Small intestine (tissue), 16 donors: ENCODE measurements at places on chromosomes 2 and 18. TPM values are rescaled to one million over a fixed set of nuclear protein-coding genes. Genes with fewer than 3 reads are reported as not detected.
A peak's percentile ranks its signal among the peaks of the same experiment; 100 is the strongest.

The PCARE gene
- not detected for polyA plus RNA-seq

DNA sequence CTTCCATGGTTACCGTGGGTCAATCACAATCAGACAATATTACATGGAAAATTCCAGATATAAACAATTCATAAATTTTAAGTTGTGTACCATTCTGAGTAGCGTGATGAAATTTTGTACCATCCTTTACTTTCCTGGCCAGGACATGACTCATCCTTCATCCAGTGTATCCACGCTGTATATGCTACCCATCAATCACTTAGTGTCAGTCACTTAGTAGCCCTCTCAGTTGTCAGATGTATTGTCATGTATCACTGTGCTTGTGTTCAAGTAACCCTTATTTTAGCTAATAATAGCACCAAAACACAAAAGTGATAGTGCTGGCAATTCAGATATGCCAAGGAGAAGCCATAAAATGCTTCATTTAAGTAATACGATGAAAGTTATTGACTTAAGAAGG is 282.6 kb downstream of the CPS1 start:
- no peak for DNase-seq

DNA sequence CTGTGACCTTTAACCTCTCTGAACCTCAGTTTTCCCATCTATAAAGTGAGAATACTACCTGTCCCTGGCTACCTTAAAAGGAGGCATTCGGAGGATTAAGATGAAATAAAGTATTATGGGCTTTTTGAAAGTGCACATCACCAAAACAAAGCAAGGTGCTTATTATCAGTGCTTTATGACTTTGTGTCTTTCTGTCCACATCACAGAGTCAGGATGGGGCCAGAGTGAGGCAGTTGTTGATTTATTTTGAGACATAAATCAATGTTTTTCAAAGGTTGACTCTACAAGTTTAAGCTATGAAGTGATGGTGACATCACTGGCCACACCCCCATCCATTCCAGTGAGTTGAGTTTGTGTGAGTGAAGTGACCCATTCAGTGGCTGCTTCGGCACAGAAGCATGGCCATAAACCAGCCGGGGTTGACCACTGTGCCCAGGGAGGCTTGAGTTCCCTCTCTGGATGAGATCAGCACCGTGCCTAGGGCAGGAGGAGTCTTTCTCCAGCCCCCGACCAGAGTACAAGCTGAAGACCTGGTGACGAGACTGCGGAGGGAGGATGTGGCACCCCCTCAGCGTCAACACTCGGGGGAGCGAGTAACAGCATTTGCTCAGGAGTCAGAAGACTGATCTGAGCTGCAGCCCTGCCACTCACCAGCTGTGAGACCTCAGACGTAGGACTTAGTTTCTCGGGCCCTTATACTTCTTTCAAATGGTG is 89.0 kb upstream of the PPP1CB start:
- peak; percentile 81 for DNase-seq

GRCh38 chr2:85583667-85584353 is 421 bp upstream of the VAMP5 start:
- peak; percentile 37 for DNase-seq

The EVA1A gene
- 13.2 TPM for polyA plus RNA-seq

The CCDC102B gene
- polyA plus RNA-seq, result 5.1 TPM

GRCh38 chr2:69770193-69770702 is 28.3 kb downstream of the ANXA4 start:
- peak; percentile 83 for DNase-seq

The ST8SIA5 gene
- 0.12 TPM for polyA plus RNA-seq

The CNDP1 gene
- polyA plus RNA-seq, result 11.9 TPM

GRCh38 chr2:6412533-6413091 is 453.1 kb downstream of the CMPK2 start:
- DNase-seq, result no peak

DNA sequence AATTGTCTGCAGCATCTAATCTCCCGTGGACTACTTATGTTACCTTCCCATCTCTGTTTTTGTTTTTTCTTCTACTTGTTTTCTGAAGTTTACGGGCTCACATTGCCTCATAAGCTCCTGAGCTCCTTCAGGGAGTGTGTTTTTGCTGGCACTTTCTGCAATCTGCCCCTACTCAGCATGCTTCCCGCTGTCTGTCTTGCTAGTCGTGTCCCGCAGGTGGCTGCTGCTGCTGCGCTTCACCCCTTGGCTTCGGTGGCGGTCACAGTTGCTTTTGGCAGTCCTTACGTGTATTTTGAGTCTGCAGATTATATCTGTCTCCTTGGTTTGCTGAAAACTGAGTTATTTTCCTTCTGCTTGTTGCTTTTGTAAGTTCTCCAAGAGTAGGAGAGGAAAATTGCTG is 37.3 kb downstream of the FER1L5 start:
- no peak for DNase-seq

The SLC9A4 gene
- 0.07 TPM for polyA plus RNA-seq

DNA sequence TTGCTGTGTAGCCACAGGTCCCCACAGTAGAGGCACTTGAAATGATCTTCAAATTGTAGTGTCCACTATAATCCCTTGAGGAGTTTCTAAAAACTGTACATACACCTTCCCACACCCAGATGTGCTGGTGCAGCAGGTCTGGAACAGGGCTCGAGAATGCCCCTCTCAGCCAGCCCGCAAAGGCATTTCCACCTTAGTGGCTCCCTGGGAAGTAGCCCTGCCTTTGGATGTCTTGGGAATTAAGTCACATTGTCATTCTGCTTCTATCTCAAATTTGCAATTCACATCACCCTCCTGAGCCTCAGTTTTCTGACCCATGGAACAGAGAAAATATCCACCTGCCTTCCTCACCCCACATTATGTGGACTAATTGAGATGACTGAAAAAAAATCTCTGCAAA is 44.3 kb upstream of the TCF7L1 start:
- DNase-seq, result no peak

DNA sequence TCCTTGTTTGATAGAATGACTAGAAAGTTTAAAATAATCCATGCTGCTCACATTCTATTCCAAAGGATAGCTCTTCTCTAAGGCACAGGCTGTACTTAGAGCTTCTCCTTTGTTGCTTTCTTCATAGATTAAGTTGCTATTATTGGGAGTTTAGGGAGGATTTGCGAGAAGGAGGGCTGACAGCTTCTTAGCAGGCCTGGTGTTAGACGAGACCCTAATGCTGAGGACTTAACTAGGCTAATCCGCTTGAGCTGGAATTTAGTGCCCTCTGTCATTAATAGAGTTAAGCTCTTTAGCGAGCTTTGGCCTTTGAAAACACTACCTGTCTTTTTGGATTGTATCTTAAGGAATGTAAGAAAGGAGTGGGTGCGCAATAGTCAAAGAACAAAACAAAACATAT is 81.3 kb downstream of the MOGAT1 start:
- DNase-seq, result no peak

GRCh38 chr2:62181843-62182242 is 14.1 kb upstream of the B3GNT2 start:
- DNase-seq, result no peak

GRCh38 chr2:55118643-55119083 is 68.4 kb upstream of the RTN4 start:
- no peak for DNase-seq

The FHOD3 gene
- polyA plus RNA-seq, result 1.9 TPM

GRCh38 chr18:64127172-64127571 is 21.7 kb downstream of the LINC00305 start:
- no peak for DNase-seq

The CD207 gene
- not detected for polyA plus RNA-seq

The GDF7 gene
- polyA plus RNA-seq, result 0.16 TPM

The ACTG2 gene
- polyA plus RNA-seq, result 108 TPM

GRCh38 chr18:64474255-64474654 is 325.4 kb upstream of the LINC00305 start:
- no peak for DNase-seq

The TAF1B gene
- polyA plus RNA-seq, result 2.2 TPM

- peak; percentile 76 for DNase-seq
These were observed 575 bp downstream of the HSPD1 start for GRCh38 chr2:197498937-197499593.

The SH3RF3 gene
- polyA plus RNA-seq, result 0.81 TPM

DNA sequence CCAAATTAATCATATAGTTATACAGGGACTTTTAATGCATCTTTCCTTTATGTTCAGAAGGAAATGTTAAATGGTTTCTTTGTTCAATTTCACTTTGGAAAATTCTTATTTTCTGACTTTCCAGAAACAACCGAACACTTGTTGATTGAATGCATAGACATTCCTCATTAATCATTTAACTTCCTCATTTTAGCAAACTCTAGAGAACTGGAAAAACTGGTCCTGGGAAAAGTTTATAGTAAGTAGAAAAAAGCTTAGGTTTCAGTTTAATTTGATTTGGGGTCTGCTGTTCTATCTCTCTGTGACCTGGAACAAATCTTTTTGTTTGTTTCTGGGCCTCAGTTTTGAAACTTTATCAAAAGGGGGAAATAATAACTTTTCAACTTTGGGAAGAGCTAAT is 320.4 kb downstream of the CMPK2 start:
- no peak for DNase-seq

GRCh38 chr2:17851731-17852585 is 26.5 kb upstream of the KCNS3 start:
- DNase-seq, result peak; percentile 48

DNA sequence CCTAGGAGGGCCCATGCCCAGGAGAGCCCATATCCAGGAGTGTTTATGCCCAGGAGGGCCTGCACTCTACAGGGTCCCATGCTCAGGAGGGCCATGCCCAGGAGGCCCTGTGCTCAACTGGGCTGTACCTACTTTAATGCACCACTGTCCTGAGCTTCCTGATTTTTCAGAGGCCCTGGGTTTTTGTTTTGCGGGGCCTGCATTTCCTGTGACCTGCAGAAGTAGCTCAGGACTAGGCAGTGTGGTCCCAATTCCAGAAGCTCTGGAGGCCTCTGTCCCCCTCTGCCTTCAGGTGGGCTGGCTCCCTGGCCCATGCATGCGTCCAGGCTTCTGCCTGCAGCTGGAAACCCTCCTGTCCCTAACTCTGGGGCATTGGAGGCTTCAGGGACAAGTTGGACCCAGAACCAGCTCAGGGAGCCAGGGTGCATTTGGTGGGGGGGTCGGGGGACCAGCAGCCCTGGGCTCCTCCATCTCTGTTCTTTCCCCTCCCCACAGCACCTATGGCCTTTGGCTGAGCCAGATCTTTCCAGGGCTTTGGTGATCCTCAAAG is 10.8 kb downstream of the GPR35 start:
- DNase-seq, result no peak

The CPSF3 gene
- 11.1 TPM for polyA plus RNA-seq

GRCh38 chr18:10400534-10401307 is 53.7 kb upstream of the APCDD1 start:
- DNase-seq, result no peak

The DOK1 gene
- polyA plus RNA-seq, result 17.7 TPM

GRCh38 chr2:153408710-153409385 is 69.7 kb downstream of the RPRM start:
- DNase-seq, result no peak

The SALL3 gene
- not detected for polyA plus RNA-seq

DNA sequence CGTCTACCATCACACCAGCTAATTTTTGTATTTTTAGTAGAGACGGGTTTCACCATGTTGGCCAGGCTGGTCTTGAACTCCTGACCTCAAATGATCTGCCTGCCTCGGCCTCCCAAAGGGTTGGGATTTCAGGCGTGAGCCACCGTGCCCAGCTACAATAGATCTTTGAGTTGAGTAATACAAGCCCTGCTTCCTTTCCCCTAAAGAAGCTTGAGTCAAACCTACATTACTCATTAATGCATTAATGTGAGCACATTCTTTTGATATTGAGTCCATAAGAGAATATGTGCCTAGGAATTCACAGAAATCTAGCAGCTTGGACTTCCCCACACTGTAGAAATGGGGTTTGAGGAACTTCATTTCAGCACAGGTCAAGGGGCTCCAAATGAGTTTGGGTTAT is 39.6 kb downstream of the PSMG2 start:
- no peak for DNase-seq
